ENCODE measurements at places on chromosomes 13 and 19.
A peak's percentile ranks its signal among the peaks of the same experiment; 100 is the strongest.

GRCh38 chr13:36190771-36191170 lies 23.6 kb downstream of the SOHLH2 start:
- no peaks in the 10 kb centered on the region for H3K27me3 ChIP-seq
- H3K4me3 ChIP-seq, result no peak overlapping the region
- H3K36me3 ChIP-seq, result no peaks in the 10 kb centered on the region
- H3K27ac ChIP-seq, result no peak overlapping the region
- no peaks in the 10 kb centered on the region for H3K4me1 ChIP-seq
- no peak for DNase-seq

- no peaks in the 10 kb centered on the region for H3K36me3 ChIP-seq
- H3K27me3 ChIP-seq, result peaks cover 8% of the 10 kb centered on the region
- no peak overlapping the region for H3K27ac ChIP-seq
Observed at GRCh38 chr13:45847554-45848224, 3.9 kb downstream of the SIAH3 start.

DNA sequence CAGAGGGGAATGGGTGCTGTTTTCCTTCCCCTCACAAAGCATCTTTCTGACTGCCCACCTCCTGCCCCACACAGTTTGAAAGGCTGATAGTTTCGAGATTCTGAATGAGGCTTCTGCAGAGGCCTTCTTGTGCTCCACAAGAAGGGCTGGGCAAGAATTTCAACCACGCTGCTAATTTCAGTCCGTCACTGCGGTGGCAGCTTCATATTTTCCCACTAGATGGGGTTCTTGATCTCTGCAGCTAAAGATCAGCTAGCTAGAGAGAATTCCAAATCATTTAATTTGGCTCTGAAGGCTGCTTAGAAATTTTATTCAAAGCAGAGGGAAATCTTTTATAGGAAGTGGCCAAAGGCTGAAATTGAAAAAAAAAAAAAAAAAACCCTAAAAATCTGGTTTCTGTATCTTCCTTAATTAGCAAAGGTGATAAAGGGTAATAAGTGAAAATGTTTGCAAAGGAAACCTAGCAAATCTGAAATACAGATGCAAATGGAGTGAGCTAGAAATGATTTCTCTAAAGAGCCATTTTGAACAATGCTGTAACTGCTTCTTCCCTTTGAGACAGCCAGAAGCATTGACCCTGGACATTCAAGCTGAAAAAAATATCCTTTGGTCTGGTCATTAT lies 38.0 kb upstream of the C13orf42 start:
- H3K4me3 ChIP-seq, result no peak overlapping the region
- H3K36me3 ChIP-seq, result no peaks in the 10 kb centered on the region
- no peaks in the 10 kb centered on the region for H3K27me3 ChIP-seq
- H3K27ac ChIP-seq, result no peak overlapping the region

- DNase-seq, result no peak
- H3K36me3 ChIP-seq, result no peaks in the 10 kb centered on the region
- no peak overlapping the region for H3K4me3 ChIP-seq
- peak overlapping the region; percentile 81 for H3K27ac ChIP-seq
- H3K4me1 ChIP-seq, result peaks cover 35% of the 10 kb centered on the region
Observed at GRCh38 chr13:110107568-110108347, 199.2 kb downstream of the COL4A1 start.

DNA sequence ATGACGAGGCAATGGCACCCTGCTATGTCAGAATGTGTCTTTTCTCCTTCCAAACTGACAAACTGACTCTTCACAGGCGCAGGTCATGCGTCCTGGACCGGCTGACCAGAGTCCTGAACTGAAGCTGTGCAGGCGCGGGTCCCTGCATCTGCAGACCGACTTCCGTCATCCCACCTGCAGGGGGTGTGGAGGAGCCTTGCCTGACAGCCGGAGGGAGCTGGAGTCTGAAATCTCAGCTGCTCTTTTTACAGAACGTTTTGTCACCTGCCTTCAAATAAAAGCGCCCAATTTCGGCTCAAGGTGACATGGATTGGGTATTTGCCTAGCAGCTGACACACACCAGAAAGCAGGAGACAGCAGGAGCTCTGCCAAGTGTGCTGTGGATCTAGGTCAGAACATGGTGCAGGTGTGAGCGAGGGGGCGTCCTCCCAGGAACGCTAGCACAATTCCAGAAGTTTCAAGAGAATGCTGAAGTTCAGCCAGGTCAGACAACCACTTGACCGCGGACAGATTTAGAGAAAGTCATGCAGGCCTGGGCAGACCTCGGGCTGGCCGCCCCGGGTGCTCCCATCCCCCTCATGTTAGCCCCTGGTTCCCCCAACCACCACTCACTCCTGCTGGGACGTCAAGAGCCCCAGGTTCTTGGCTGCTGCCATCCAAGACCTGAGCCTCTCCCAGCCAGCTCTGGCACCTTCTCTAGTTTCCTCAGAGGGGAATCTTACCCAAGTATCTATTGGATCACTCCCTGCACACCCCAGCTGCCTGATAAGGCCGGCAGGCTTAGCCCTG lies 32.8 kb downstream of the ELL start:
- H3K36me3 ChIP-seq, result no peaks in the 10 kb centered on the region
- H3K27ac ChIP-seq, result no peak overlapping the region
- no peak overlapping the region for H3K4me3 ChIP-seq
- DNase-seq, result no peak
- no peaks in the 10 kb centered on the region for H3K27me3 ChIP-seq
- peaks cover 72% of the 10 kb centered on the region for H3K4me1 ChIP-seq

DNA sequence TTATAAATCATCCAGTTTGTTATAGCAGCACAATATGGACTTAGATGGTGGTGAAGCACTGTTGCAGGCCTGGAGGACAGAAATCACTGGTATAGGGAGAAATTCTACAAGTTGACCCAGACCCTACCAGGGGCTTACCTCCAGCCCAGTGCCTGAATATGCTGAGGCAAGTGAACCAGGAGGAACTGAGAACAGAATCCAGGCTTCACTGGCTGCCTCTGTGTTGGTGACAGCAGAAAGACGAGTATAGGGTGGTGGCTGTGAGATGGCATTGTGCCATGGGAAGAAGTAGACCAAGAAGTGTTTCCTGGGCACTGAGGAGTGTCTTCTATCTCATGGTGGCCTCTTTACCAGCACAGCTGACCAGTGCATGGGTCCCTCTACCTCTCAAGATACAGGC lies 15.9 kb upstream of the EID2 start:
- H3K27me3 ChIP-seq, result no peaks in the 10 kb centered on the region
- H3K27ac ChIP-seq, result no peak overlapping the region
- DNase-seq, result no peak
- H3K4me3 ChIP-seq, result no peak overlapping the region
- H3K4me1 ChIP-seq, result no peaks in the 10 kb centered on the region

- H3K4me3 ChIP-seq, result peak within 1 kb of the TSS; percentile 78
- no peaks in the 10 kb centered on the region for H3K36me3 ChIP-seq
- H3K27ac ChIP-seq, result peak within 1 kb of the TSS; percentile 75
Observed at GRCh38 chr19:1512671-1513498, at the start of gene ADAMTSL5. Gene ADAMTSL5 (minus strand): TSS chr19:1513019. CDS start chr19:1510943, 2,076 bp downstream.

- H3K4me1 ChIP-seq, result peaks cover 2% of the 10 kb centered on the region
- no peaks in the 10 kb centered on the region for H3K36me3 ChIP-seq
- DNase-seq, result no peak
Observed at GRCh38 chr13:44739539-44739938, 163.4 kb upstream of the TSC22D1 start.

DNA sequence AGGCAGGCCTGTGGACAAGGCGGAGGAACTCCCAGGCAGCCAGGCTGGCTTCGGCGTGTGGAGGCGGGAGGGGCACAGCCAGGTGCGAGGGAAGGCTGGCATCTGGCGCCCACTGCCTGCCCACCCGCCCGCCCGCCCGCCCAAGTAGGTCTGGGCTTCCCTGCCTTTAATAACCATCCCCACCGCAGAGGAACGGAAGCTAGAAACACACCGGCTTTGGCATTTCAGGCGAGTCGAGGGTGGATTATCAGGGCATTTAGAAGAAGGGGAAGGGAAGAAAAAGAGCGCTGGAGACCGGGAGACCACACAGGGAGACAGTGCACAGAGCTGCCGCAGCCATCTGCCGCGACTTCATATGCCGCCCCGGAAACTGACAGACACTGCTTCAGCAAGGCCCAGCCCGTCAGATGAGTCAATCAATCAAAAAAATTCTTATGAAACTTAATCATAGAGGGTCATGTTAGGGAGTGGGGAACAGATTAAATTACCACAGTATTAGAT lies 199.7 kb downstream of the TSHZ3 start:
- no peaks in the 10 kb centered on the region for H3K27me3 ChIP-seq
- H3K4me3 ChIP-seq, result no peak overlapping the region
- H3K4me1 ChIP-seq, result no peaks in the 10 kb centered on the region
- no peaks in the 10 kb centered on the region for H3K36me3 ChIP-seq

- H3K4me3 ChIP-seq, result no peak overlapping the region
- no peaks in the 10 kb centered on the region for H3K27me3 ChIP-seq
- no peak for DNase-seq
- no peaks in the 10 kb centered on the region for H3K4me1 ChIP-seq
Observed at GRCh38 chr13:25771202-25771601, 280.6 kb downstream of the SHISA2 start.

All from thoracic aorta (tissue), 2 donors.